Heart right ventricle (tissue), 16 donors: ENCODE measurements at places on chromosomes 16 and 17. TPM values are rescaled to one million over a fixed set of nuclear protein-coding genes. Genes with fewer than 3 reads are reported as not detected.

The PDIA2 gene
- total RNA-seq: 2.7 TPM

The TTYH2 gene
- 20.9 TPM for total RNA-seq

The KRTAP3-1 gene
- not detected for total RNA-seq

The FN3KRP gene
- total RNA-seq: 16.6 TPM

DNA sequence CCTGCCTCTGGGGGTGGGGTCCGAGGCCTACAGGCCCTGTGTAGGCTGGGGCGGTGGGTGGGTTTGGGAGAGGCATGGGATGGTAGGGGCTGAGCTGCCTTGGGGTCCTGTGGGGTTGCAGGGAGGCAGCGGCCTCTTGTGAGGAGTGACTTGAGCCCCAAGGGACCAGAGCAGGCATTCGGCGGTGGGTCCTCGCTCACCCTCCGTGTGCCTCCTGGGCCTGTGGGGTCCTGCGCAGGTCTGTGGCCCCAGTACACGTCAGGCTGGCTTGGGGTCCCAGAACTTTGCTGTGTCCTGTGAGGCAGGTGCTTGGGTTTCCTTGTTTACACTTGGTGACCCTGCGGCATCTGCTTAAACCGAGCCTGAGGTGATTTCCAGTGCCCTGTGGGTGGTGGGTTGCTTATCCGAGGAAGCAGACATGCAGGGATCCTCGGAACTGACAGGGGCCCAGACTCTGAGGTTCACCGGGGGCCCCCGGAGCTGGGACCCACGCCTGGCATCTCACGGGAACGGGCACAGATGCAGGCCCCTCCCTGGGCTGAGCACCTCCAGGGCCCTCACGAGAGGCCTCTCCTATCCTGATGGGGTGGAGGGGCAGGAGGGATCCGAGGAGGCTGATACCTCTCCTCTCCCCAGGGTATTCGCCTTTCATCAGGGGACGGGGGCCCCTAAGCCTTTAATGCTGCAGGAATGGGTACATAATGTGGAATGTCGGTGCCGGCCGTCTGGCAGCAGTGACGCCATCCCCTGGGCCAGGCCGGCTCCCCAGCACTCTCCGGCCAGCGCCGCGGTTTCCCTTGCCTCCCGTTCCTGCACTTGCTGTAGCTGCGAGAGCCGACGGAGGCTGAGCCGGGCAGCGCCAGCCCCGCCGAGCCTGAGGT, 7.7 kb downstream of the METRNL start:
- peaks cover 70% of the 10 kb centered on the region for H3K4me1 ChIP-seq
- no peak for DNase-seq
- no peak overlapping the region for H3K27ac ChIP-seq
- no peak overlapping the region for H3K4me3 ChIP-seq
- no peaks in the 10 kb centered on the region for H3K36me3 ChIP-seq
- no peaks in the 10 kb centered on the region for H3K27me3 ChIP-seq

GRCh38 chr16:54546521-54546920, 259.9 kb upstream of the IRX3 start:
- DNase-seq: no peak
- H3K4me1 ChIP-seq: no peaks in the 10 kb centered on the region
- no peaks in the 10 kb centered on the region for H3K36me3 ChIP-seq
- H3K4me3 ChIP-seq: no peak overlapping the region
- no peaks in the 10 kb centered on the region for H3K27me3 ChIP-seq

DNA sequence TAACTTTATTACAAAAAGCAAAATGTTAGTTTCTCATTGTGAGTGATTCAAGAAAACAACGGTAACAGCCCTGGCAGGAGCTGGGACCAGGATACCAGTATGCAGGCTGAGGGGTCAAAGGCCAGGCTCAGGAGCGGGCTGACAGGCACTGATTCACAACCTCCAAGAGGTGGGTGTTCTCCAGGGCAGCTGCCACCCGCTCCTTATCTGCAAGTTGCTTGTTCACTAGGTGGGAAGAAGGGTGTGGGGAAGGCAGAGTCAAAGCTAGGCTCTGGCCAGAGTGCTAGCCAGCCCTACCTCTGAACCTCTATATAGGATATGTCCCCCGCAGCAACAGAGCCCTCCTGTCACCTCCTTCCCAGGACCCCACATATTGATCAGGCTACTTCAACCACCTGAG, 2.1 kb downstream of the CIAO2B start:
- H3K27me3 ChIP-seq: no peaks in the 10 kb centered on the region
- DNase-seq: no peak
- H3K4me3 ChIP-seq: no peak overlapping the region
- peaks cover 28% of the 10 kb centered on the region for H3K36me3 ChIP-seq
- H3K4me1 ChIP-seq: peaks cover 62% of the 10 kb centered on the region
- H3K27ac ChIP-seq: no peak overlapping the region

DNA sequence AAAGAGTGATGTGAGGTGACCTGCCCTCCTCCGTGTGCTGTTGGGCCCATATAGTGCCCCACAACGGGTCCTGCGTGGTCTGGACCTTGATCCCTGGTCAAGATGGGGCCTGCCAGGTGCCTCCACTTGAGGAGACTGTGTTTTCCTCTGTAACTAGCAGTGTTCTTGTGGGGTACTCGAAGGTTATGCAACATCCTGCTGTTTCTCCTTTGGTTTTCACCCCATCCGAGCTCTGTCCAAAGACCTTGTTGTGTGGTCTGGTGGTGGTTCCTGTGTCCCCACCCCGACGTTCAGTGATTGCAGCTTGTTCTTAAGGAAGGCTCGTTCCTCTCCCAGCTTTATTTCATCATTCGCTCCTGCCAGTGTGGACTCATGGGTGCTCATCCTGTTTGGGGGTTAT, 38.7 kb upstream of the ZNF750 start:
- H3K4me3 ChIP-seq: no peak overlapping the region
- H3K4me1 ChIP-seq: peaks cover 85% of the 10 kb centered on the region
- H3K36me3 ChIP-seq: no peaks in the 10 kb centered on the region
- no peak overlapping the region for H3K27ac ChIP-seq
- no peaks in the 10 kb centered on the region for H3K27me3 ChIP-seq
- DNase-seq: no peak

DNA sequence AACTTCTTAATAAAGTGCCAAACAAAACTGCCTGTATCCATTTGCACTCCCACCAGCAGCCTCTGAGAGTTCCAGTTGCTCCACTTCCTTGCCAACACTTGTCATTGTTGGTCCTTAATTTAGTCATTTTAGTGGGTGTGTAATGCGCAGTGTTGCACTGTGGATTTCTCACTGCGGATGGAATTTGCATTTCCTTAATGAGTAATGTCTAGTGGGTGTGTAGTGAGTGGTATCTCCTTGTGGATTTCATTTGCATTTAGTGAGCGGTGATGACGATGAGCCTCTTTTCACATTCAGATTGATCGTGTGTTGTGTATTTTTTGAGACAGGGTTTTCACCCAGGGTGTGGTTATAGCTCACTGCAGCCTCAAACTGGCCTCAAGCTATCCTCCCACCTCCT, 4.1 kb upstream of the MSLN start:
- DNase-seq: no peak
- H3K36me3 ChIP-seq: no peaks in the 10 kb centered on the region
- no peaks in the 10 kb centered on the region for H3K27me3 ChIP-seq
- no peaks in the 10 kb centered on the region for H3K4me1 ChIP-seq
- H3K27ac ChIP-seq: no peak overlapping the region
- H3K4me3 ChIP-seq: no peak overlapping the region

- H3K4me3 ChIP-seq: no peak overlapping the region
- DNase-seq: peak; percentile 62
- peaks cover 26% of the 10 kb centered on the region for H3K36me3 ChIP-seq
- peaks cover 4% of the 10 kb centered on the region for H3K4me1 ChIP-seq
These were observed 8.5 kb upstream of the P2RX1 start for GRCh38 chr17:3924512-3925350.

DNA sequence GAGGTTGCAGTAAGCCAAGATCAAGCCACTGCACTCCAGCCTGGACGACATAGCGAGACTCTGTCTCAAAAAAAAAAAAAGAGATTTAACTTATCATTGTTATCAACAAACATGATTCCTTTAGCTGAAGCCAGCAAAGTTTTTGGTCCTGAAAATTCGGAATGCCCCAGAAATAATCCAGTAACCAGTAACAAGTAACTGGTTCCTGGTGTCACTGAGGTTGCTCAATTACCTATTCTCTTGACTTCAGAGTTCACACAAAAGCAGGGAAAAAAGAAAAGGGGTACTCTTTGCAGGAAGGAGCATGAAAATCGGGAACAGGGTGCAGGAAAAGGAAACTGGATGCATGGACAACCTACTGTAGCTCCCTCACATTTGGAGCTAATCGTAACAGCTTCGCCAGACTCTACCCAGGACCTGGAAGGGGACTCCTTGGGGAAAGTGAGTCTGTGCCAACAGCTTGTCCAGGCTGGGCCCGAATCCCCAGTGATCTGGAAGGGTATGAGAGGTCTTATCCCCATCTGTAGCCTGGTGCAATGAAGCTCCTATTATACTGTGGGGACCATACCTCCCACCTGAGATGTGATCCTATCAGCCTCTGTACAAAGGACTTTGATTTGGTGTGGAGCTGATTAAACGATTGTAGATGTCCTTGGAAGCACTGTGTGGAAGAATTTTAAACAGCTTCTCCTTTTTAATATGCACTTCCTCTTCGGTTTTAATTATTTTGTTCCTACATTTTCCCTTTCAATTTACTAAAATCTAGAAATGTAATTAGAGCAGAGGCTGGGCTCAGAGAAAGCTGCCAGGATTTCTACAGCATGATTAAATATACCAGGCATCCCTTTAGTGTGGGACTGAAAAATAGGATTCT, 3.4 kb upstream of the SPOP start:
- H3K36me3 ChIP-seq: no peaks in the 10 kb centered on the region
- no peak for DNase-seq
- H3K4me3 ChIP-seq: no peak overlapping the region
- H3K27ac ChIP-seq: no peak overlapping the region
- peaks cover 9% of the 10 kb centered on the region for H3K4me1 ChIP-seq

DNA sequence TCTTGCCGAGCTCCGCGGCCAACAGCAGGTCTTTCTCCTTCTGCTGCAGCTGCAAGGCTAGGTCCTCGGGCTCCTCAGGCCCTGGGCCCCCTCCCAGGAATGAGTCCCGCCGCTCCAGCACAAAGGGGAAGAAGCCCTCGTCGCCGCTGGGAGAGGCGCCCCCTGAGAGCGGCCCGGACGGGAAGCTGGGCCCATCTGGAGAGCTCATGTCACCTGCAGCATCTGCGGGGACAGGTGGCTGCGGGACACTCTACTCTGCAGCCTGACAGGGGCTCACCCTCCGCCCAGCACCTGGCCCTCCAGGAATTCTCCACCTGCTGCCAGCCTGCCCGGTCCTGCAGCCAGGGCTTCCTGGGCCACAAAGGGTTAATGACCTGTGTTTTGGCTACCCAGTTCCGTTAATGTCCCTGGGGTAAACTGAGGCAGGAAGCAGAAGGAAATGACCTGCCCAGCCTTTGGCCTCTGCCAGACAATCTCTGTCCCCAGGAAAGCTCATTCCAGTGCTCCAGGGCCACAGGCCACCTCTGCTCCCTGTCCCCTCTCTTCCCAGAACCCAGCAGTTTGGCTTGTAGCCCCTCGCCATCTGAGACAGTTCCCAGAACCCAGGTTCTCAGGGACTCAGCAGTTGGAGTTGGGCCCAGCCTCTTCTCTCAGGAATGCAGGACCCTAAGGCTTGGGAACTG, 1.3 kb downstream of the BICDL2 start:
- DNase-seq: no peak
- no peak overlapping the region for H3K27ac ChIP-seq
- no peaks in the 10 kb centered on the region for H3K36me3 ChIP-seq
- peaks cover 7% of the 10 kb centered on the region for H3K4me1 ChIP-seq

DNA sequence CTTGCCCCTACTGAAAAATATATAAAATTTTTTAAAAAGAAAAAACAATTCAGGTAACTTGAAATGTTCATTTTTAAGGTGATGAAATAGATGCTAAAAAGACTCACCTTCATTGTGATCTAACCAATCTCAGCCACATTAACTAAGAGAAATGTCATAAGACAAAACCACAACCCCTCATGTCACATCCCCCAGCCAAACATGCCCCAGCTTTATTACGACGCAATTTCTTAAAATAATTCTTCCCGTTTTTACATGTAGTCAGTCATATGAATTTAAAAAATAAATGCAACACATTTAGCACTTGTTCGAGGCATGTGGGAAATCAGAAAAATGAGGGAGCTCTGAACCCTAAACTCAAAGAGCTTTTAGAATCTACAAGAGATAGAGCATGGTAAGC, 9.5 kb downstream of the AMFR start:
- no peak overlapping the region for H3K4me3 ChIP-seq
- no peak overlapping the region for H3K27ac ChIP-seq
- DNase-seq: no peak

- no peak overlapping the region for H3K4me3 ChIP-seq
- DNase-seq: no peak
These were observed 56.4 kb downstream of the VMP1 start for GRCh38 chr17:59763861-59764260.

DNA sequence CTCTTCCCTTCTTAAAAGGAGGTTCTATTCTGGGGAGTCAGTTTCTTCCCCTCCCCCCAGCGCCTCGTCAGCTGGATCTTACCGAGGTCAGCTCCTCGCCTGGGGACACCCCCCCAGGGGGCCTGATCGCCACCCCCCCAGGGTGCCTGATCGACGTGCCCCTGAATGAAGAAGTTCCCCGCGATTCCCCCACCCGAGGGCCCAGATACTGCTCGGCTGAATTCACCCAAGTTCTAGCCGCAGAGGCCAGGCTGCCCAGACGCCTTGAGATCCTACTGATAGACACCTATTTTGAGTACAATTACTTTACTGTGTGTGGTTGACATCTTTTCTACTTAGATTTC, 1.4 kb downstream of the RAB11FIP3 start:
- DNase-seq: no peak
- H3K36me3 ChIP-seq: no peaks in the 10 kb centered on the region
- H3K4me3 ChIP-seq: peak overlapping the region; percentile 75
- H3K4me1 ChIP-seq: peaks cover 59% of the 10 kb centered on the region

DNA sequence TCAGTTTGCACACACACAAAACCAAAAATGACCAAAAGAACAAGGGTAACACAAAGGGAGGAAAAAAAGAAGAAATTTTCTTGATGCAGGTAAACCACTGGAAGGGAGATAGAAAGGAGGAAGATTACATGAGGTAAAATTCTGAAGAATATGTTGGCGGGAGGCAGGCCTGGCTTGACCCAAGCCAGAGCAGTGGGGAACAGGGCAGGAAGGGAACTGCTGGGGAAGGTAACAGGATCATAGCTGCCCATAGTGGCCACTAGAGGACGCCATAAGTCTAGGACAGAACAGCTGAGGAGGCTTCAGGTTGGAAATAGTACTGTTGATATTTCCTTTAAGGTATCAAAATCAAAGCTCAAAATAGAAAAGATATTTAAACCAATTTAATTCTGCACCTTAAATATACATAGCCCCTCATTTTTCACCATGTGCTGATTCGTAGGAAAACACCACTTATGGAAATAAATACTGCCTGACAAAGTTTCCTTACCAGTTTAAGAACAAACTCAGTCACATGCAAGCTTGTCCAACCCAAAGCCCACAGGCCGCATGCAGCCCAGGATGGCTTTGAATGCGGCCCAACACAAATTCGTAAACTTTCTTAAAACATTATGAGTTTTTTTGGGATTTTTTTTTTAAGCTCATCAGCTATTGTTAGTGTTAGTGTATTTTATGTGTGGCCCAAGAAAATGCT, 15.5 kb downstream of the VPS35 start:
- no peaks in the 10 kb centered on the region for H3K27me3 ChIP-seq
- H3K36me3 ChIP-seq: peaks cover 100% of the 10 kb centered on the region
- no peak for DNase-seq
- no peak overlapping the region for H3K4me3 ChIP-seq
- H3K4me1 ChIP-seq: no peaks in the 10 kb centered on the region
